ENCODE measurements at places on chromosomes 7 and 10.

DNA sequence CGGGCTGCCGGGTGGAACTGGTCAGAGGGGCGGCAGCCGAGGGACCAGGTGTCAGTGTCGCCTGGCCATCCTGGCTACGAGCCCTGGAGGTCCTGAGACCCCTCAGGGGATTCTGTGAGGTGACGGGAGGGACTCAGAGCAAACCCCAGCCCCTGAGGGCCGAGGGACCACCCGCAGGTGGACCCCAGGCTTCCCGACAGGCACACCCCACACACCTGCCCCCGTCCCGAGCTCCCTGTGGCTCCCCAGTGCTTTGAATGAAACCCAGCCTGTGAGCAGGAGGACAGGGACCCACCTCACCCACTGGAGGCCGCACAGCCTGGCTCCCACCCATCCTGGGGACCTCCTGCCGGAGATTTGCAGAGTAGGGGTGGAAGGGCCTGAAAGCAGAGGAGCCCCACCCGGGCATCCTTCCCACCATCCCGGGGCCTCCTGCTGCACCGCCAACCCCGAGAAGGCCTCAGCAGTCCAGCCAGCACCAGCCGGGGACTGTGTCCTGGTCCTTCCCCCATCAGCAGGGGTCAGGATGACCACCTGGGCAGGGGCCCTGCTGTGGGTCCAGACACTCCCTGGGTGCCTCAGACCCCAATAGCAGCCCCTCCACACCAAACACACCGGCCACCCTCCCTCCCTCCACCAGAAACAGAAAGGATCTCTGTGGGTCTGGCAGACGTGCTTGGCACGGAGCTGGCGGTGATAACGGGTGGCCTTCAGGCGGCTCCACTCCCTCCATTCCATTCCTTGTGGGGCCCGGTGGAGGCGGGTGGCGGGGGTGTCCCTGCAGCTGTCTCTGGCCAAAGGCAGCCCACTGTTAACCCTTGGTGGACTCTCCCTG, 13.9 kb downstream of the VENTX start:
- DNase-seq = no peak

- DNase-seq = no peak
These were observed 135.8 kb downstream of the CAMK1D start for GRCh38 chr10:12484941-12485805.

DNA sequence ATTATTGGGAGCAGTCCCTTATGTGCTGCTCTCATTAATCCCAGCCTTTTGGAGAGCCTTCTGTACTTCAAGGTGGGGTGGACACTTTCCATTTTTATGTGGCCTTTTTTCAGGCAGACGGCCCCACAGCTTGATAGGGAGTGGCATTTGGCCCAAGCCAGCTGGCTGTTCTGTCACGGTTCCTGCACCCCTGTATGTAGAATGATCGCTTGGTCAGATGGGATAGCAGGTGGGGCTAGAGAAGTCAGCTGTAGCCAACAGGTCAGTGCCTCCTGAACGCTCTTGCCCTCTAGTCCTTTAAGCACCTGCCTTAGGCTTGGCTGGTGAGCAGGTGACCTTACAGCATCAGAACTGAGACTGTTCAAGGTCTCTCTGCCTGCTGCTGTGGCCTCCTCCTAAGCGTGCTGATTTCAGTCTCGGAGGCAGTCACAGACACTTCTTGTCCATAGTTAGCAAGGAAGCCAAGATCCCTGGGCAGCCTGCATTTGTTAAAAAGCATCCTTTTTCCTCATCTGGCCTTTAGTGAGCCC, 95.3 kb downstream of the LRRC4 start:
- DNase-seq = no peak

DNA sequence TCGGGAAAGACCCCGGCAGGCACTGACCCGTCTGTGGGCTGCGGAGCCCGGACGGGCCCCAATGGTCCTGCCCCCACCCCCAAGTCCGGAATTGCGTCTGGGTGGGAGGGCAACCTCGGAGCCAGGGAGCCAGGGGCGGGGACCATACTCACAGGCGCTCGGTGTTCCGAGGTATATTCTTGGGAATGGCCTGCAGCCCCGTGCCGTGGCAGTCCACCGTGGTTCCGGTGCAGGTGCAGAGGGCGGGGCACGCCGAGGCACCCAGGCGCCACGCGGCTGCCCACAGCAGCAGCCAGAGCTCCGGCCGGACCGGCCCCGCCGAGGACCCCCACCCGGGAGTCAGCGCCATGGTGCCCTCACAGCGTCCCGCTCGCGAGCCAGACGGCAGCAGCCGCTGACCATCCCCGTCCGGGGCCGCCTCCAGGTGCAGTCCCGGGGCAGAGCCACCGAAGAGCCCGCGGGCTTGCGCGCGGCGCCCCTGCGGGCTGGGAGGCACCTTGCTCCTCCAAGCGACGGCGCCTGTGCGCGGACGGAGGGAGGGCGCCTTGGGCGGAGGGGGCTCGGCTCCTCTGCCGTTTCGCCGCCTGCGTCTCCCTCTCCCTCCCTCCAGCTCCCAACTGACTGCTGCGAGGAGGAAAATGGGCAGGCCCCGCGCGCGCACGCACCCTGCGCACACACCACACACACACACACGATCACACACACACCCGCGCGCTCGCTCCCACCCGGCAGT, at the start of gene SLIT1:
Gene SLIT1 (minus strand): TSS at position 634 of the 733 bp plus-strand sequence. CDS start 285 bp downstream, at position 349.
- DNase-seq = no peak

- no peak for DNase-seq
These were observed 112.7 kb downstream of the FGFR2 start for GRCh38 chr10:121485436-121486139.

DNA sequence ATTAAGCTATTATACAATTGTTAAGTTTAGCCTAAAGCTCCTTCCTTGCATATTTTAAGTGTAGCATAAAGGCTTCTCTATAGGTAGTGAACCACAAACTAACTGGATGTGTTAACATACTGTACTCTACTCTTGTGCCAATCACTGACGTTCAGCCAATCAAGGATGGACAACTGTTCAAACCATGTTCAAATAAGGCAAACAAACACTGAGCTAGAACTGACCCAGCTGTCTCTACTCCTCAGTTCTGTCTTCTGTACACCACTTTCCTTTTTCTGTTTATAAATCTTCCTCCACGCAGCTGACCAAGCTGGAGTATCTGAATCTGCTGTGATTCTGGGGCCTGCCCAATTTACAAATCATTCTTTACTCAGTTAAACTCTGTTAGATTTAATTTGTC, 188.7 kb upstream of the MBL2 start:
- no peak for DNase-seq

- no peak for DNase-seq
These were observed 64.1 kb upstream of the DIP2C start for GRCh38 chr10:753530-753929.

Data from GDM1 (cell line).